ENCODE measurements at places on chromosomes 11 and 22.

- DNase-seq = no peak
Observed at GRCh38 chr11:113618360-113618759, 87.7 kb downstream of the TMPRSS5 start.

GRCh38 chr22:47967831-47968230 lies 1205.4 kb downstream of the TBC1D22A start:
- no peak for DNase-seq

DNA sequence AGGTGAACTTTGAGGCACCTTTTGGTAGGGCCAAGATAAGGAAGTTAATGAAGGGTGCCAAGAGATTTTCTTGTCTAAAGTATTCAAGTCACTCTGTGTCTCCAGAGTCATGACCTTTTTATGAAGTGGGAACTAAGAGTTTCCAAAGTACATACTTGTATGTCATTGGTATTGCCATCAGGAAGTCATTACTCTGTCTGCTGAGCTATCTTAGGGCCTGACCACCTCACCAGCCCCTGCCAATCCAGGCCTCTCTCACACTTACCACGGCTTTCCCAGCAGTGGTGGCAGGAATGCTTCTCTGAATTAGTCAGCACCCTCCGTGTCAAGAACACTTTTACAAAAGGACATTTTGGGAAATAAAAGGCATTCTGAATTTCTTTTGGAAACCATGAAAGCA lies 192.8 kb upstream of the MTNR1B start:
- DNase-seq = no peak

- no peak for DNase-seq
Observed at GRCh38 chr11:44446996-44447771, 118.3 kb upstream of the CD82 start.
